ENCODE measurements at places on chromosomes 4 and X. TPM values are rescaled to one million over a fixed set of nuclear protein-coding genes. Genes with fewer than 3 reads are reported as not detected.

RNF175 gene
- 26.5 TPM for total RNA-seq

GRCh38 chr4:87041141-87041540 is 106.3 kb downstream of the AFF1 start:
- DNase-seq: no peak
- peaks cover 36% of the 10 kb centered on the region for H3K4me1 ChIP-seq
- H3K27ac ChIP-seq: no peak overlapping the region
- H3K36me3 ChIP-seq: no peaks in the 10 kb centered on the region

GRCh38 chr4:48212165-48212564 is 57.5 kb downstream of the TEC start:
- no peaks in the 10 kb centered on the region for H3K4me1 ChIP-seq
- no peak for DNase-seq
- no peak overlapping the region for H3K27ac ChIP-seq
- no peak overlapping the region for H3K4me3 ChIP-seq
- H3K27me3 ChIP-seq: no peaks in the 10 kb centered on the region

ANOS1 gene
- total RNA-seq: 115 TPM

ABCD1 gene
- total RNA-seq: 4.1 TPM

GRCh38 chrX:118216509-118216908 is 99.9 kb upstream of the KLHL13 start:
- H3K4me1 ChIP-seq: no peaks in the 10 kb centered on the region
- DNase-seq: no peak
- no peak overlapping the region for H3K27ac ChIP-seq
- H3K27me3 ChIP-seq: peaks cover 10% of the 10 kb centered on the region
- H3K4me3 ChIP-seq: no peak overlapping the region

PRDM5 gene
- total RNA-seq: 53.0 TPM

DNA sequence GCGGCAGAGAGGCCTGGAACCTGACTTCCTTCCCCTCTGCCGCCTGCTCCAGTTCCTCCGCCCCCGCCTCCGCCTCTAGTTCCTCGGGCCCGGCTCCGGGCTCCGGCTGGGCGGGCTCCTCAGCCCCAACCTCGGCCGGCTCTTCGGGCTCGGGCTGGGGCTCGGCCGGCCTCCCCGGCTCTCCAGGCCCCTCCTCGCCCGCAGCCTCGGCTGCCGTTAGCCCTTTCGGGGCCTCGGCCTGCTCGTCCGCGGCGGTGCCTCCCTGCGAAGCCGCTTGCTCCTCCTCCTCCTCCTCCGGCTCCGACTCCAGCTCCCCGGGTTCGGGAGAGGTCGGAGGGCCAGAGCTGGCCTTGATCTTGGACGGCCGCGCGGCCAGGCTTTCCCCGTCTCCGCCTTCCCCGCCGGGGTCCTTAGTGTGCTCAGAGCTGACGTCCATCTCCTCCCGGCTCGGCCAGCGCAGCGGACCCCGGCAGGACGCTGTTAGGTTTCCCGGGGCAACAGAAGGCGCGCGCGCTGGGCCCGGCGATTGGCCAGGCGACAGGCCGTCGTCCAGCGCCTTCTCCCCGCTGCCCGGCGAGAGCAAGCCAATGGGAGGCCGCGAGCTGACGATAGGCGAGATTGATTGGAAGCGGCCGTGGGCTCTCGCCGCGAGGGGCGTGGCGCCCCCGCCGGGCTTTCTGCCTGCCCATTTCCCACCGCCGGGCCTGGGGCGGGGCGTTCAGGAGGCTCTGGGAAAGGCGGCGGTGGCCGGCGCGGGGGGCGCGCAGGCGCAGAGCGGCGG is 479 bp upstream of the TADA2B start:
- H3K27ac ChIP-seq: peak overlapping the region; percentile 85
- peaks cover 54% of the 10 kb centered on the region for H3K4me1 ChIP-seq
- H3K27me3 ChIP-seq: no peaks in the 10 kb centered on the region
- H3K4me3 ChIP-seq: peak overlapping the region; percentile 74

MAOA gene
- 13.6 TPM for total RNA-seq

CFI gene
- total RNA-seq: 36.7 TPM

DNA sequence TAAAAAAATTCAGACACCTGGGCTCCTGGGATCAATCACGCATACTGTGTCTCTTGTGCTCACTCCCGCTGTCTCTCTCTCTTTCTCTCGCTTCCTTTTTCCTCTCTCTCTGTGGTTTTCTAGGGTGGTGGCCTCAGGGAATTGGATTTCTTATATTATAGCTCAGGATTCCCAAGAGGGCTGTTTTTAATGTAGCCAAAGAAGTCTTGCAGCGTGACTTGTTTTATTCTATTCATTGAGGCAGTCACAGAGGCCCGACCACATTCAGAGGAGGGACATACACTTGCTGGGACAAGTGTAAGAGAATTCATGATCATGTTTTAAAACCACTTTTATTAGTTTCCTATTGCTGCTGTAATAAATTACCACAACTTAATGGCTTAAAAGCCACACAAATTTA is 59.4 kb downstream of the HPF1 start:
- H3K36me3 ChIP-seq: peaks cover 15% of the 10 kb centered on the region
- no peak for DNase-seq
- H3K27me3 ChIP-seq: no peaks in the 10 kb centered on the region
- no peaks in the 10 kb centered on the region for H3K4me1 ChIP-seq

GRCh38 chr4:2932951-2933565 is 30.1 kb downstream of the NOP14 start:
- DNase-seq: no peak
- no peaks in the 10 kb centered on the region for H3K27me3 ChIP-seq
- H3K36me3 ChIP-seq: peaks cover 73% of the 10 kb centered on the region
- peak overlapping the region; percentile 65 for H3K4me3 ChIP-seq
- H3K27ac ChIP-seq: peak overlapping the region; percentile 64

- no peak for DNase-seq
- H3K27me3 ChIP-seq: no peaks in the 10 kb centered on the region
- H3K36me3 ChIP-seq: no peaks in the 10 kb centered on the region
- no peak overlapping the region for H3K4me3 ChIP-seq
Measured at GRCh38 chr4:101205916-101206315, 141.4 kb downstream of the PPP3CA start.

GRCh38 chr4:143076723-143077122 is 108.0 kb upstream of the USP38 start:
- DNase-seq: no peak
- H3K36me3 ChIP-seq: no peaks in the 10 kb centered on the region
- H3K4me3 ChIP-seq: no peak overlapping the region
- no peaks in the 10 kb centered on the region for H3K27me3 ChIP-seq

TIMM8A gene
- 4.2 TPM for total RNA-seq

DNA sequence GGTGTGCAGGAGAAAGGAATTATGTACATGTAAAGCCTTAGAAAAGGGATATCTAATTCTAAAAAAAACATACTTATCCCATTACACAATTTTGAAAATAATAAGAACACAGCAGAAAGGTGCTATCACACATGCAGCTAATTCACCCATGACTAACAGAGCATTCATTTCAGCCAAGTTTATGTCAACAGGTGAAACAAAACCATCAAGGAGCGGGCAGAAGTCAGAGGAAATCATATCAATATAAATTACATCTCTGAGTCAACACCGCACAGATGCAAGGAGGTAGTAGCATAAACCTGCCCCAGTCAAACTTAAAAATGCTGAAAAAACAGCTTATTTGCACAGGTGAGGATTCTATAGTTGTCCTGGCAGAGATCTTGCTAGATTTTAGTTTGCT is 197.9 kb downstream of the PRDM5 start:
- no peak overlapping the region for H3K27ac ChIP-seq
- H3K27me3 ChIP-seq: no peaks in the 10 kb centered on the region
- no peak for DNase-seq
- H3K4me1 ChIP-seq: no peaks in the 10 kb centered on the region

FRYL gene
- 120 TPM for total RNA-seq

SSX2 gene
- total RNA-seq: not detected

MAGEA9B gene
- total RNA-seq: not detected

CBLL2 gene
- not detected for total RNA-seq

Measured in spinal cord (tissue), 10 donors.